ENCODE measurements at places on chromosomes 4 and X.

GRCh38 chrX:13599491-13599890 is 30.1 kb downstream of the EGFL6 start:
- no peak for DNase-seq

DNA sequence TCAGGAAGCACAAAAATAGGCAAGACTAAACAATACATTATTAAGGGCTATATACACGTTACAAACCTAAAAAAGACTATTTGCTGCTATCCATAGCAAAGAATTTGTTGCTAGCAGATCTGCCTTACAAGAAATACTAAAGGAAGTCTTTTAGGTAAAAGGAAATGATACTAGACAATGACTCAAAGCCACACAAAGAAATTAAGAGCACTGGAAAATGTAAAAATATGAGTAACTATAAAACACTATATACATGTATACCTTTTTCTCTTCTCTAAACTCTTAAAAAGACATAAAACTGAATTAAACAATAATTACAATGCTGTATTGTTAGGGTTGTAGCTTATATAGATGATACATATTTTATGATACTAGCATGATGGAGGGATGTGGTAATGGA is 25.7 kb downstream of the SLC9A7 start:
- DNase-seq, result no peak

- DNase-seq, result no peak
Observed at GRCh38 chrX:55135171-55135570, 46.4 kb downstream of the PAGE2 start.

DNA sequence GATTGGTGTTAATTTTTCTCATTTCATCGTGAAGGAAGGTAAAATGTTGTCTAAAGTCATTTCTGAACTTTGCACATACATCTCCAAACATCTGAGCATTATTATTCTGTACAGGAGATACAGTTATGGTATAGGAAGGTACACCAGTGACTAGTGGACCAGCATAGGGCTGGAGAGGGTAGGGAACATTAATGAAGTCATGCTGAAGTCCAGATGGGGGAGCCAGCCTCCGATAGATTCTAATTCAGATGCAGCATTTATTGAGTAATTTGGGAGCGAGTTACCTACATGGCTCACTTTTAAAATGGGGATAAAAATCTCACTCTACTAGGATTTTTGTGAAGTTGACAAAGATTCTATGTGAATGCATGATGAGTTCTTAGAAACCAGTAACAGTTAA is 34.9 kb downstream of the AMELX start:
- no peak for DNase-seq

DNA sequence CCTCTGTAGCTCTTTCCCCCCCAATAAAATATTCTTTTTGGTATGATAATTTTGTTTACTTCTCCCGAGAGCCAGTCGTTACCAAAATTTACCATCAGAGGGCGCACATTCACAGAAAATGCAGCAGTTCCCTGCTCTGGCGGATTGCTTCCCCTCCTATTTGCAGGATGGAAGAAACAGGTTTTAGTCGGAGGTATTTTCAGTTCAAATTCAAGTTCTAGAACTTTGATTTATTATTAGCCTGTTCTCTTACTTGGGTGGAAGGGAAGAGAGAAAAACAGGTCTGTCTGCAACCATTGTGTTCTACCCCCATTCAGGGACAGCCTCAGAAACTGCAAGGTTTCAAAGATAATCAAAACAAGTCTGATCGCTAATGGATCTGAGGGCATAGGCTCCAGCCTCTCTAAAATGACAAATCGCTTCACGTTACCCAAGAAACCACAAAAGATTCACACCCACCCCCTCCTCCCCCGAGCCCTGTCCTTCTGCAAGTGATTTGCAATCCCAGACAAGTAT is 263.8 kb upstream of the RPS6KA3 start:
- DNase-seq, result no peak

GRCh38 chr4:48205107-48205506 is 64.5 kb downstream of the TEC start:
- no peak for DNase-seq

GRCh38 chrX:40273356-40274050 is 175.7 kb upstream of the BCOR start:
- DNase-seq, result peak; percentile 76

DNA sequence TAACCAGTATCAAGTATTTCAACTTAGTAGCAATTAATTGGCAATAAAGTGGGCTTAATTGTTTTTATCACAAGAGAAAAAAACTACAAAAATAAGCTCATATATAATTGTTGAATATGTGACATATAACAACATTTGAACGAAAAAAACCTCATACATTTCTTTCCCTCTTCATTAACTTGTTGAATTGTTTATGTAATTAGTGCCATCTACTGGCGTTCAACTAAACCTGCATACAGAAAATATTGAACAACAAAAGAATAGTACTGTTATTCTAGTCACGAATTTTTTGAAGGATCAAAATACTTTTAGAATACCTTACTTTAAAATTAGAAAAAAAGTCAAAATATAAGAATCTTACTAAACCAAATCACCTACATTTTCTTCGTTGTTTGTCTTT is 586.5 kb upstream of the FTHL17 start:
- DNase-seq, result no peak

- DNase-seq, result no peak
Observed at GRCh38 chrX:131735127-131735526, 191.3 kb downstream of the OR13H1 start.

- DNase-seq, result no peak
Observed at GRCh38 chr4:1470393-1470670, 64.1 kb upstream of the NKX1-1 start.
